Activated naive CD4-positive, alpha-beta T cell treated with anti-CD3 and anti-CD28 coated beads, Interleukin-2, amount 50 U/mL, for 16 hours (primary cell): ENCODE measurements at places on chromosomes 16 and 17.

- no peak for DNase-seq
Observed at GRCh38 chr16:69538808-69539207, 27.0 kb upstream of the NFAT5 start.

DNA sequence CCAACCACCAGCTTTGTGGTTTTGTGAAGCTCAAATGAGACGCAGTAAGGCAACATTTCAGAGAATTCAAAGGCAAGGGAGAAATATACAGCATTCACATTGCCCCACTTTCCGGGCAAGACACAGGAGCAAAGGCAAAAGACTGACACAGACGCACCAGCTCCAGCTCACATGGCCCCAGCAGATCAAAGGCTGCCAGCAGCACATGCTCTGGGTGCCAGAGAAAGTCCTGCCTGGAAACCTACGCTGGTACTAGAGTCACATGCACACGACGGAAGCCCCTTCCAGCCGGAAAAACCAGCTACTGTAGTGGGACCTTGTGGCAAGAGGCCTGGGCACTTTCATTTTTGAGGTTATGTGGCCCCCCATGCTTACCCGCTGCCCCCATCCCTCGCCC, 50.1 kb downstream of the GTF3C1 start:
- no peak for DNase-seq

DNA sequence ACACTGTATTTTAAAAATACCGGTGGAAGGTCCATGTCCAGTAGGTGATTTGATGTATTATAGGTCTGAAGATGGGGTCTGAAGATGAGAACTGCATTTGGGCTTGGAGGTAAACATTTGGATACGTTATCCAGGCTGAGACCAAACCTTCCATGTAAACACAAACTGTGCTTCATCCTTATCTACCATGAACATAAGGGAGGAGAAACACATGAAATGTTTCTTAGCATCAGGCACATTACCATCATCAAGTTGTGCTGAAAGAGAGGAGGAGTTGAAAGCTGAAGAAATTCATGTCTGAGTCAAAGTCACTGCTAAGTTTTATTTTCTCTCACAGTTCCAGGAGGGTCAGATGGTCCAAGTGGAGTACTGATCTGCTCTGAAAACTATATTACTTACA, 11.4 kb downstream of the SF3B3 start:
- no peak for DNase-seq

GRCh38 chr16:53235851-53236250, 181.1 kb downstream of the CHD9 start:
- no peak for DNase-seq

DNA sequence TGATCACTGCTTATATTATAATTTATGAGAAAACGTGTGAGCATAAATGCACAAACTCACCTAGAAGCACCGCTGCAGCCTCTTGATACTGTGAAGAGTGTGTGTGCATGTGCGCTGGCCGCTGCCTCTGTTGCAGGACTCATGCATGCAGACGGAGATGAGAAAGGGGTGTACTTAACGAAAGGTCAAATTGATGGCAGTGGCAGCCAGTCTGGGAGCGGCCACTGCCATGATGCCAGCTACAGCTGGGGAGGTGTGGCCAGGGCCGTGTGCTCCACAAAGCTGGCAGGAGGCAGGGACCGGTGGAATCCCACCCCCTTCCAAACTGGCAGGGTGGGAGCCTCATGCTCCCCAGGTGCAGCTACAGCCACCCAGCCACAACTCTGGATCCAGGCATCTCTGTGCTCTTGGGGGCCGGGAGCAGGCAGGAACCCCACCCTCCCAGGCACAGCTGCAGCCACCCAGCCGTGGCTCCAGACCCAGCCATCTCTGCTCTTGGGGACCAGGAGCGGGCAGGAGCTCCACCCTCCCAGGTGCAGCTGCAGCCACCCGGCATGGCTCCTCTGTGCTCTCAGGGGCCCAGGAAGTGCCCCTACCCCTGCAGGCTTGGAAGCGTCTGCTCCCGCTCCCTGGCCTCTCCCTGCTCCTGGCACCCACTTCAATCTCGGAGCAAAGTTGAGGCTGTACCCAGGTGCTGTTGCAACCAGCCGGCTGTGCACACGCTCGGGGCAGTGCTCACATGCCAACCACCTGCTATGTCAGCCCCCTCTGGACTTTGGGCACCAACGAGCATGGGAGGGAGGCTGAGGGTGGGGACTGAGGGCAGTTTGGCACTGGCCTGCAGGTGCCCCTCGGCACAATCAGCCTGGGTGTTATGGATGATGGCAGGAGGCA, 77.5 kb upstream of the CHMP6 start:
- DNase-seq, result no peak

DNA sequence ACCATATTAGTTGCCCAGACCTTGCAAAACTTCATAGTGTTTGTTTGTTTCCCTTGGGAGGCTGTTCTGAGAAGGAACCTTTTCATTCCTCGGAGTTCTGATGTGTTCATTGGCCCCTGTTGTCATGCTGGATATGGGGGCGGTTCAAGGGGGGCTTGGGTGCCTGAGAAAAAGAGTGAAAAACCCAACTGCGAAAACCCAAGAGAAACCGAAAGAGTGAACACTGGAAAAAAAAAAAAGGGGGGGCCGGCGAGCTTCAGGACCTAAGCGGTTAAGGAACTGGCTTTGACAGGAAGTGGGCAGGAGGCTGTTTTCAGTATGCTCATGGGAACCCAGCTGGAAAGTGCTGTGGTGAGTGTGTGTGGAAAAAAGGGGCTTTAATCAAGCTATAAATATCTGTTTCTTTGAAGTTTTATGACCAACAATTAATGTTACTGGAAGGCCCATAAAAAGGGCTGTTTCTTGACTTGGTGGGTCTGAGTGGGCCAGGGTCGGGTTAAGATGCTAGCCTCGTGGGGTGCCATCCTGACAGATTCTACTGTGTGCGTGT, 510.7 kb downstream of the MAF start:
- peak; percentile 41 for DNase-seq
